ENCODE measurements at places on chromosomes 3 and 15.

DNA sequence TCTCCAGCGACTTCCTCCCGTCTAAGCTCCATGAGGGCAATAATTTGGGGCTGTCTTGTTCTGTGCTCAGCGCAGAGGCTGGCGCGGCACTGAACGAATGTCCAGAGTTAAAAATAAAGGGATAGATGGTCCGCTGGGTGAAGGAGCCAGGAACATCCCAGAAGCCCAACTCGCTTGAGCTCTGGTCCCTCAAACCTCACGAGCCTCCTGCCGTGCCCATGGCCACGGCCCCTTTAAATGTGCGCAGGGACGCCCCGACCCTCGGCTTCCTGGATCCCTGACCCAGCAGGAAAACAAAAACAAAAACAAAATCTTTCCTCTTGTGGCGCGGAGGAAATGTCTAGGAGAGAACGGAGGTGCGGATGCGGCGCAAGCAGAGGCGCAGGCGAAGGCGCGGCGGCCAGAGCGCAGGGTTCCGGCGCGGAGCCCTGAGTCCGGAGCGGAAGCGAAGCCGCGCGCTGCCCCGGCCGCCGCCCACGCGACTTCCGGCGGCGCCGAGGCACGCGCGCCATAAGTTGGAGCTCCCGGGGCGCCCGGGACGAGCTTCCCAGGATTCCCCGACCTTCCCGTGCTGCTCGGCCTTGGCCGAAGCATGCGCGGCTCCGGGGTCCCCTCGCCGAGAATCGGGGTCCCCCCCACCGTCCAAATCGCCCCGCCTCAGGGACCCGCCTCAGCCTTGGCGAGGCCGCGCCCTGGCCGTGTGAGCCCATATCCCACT lies 52.9 kb upstream of the WNT7A start:
- peak; percentile 1 for DNase-seq

DNA sequence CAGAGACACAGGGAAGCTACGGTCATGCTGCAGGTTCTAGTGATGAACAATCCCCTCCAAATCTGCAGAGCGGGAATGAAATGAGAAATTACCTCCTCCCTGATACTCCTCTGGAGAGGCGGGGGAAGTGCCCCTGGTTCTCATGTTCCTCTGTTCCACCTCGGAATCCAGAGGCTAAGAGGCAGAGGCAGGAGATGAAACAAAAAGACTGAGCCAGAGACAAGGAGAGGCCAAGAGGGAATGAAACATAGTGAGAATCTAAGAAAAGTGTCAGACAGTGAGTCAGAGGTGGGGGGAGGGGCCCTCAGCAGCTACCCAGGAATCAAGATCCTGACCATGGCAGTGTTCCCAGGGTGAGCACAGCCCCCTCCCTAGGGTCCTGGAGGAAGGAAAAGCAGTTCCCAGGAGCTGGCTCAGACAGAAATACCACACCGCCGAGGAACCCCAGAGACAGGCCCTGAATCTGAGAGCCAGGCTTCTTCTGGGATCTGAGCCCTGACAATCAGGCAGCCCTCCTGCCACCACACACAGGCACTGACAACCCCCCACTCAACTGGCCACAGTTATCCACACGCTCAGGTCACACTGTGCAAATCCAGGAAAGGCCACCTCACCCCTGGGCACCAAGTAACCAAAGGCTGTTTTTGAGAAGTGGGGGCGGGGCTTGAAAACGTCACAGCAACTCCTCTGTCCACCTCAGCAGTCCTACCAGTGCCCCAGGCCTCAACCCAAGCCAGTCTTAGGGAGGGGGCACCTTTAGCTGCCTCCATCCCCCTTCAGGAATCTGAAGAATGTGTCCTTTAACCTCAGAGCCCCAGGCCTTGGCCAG lies 2.4 kb downstream of the CSRNP1 start:
- peak; percentile 96 for DNase-seq

DNA sequence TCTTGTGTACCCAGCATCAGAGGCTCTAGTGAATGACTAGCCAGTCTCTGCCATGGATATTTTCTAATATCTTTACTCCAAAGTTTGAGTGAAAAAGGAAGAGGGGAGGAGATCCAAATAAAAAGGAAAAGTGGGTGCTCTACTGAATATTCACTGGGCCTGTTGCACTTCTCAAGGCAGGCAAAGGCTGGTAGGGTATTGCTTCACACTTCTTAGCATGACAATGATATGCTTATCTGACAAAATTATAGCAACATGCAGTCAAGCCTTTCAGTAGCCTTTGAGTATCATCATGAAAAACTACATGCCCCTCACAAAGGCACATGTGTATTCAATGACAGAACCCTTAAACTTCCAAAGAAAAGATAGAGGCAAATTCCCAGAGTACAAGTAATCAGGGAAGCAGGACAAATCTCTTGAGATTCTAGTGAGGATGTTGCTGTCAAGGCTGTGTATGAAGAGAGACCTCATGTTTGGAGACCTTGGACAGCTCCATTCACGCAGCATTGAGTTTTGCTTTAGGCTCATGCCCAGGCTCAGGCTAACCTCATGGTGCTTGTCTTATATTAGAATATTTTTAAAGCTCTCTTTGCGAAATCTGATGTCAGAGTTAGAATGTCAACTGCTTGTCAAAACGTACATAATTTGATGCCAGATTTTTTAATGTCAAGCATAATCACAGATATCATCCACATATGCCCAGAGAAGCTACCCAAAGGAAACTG lies 506.9 kb downstream of the OCA2 start:
- DNase-seq = no peak

GRCh38 chr3:195251336-195252065 lies 19.5 kb downstream of the XXYLT1 start:
- no peak for DNase-seq

DNA sequence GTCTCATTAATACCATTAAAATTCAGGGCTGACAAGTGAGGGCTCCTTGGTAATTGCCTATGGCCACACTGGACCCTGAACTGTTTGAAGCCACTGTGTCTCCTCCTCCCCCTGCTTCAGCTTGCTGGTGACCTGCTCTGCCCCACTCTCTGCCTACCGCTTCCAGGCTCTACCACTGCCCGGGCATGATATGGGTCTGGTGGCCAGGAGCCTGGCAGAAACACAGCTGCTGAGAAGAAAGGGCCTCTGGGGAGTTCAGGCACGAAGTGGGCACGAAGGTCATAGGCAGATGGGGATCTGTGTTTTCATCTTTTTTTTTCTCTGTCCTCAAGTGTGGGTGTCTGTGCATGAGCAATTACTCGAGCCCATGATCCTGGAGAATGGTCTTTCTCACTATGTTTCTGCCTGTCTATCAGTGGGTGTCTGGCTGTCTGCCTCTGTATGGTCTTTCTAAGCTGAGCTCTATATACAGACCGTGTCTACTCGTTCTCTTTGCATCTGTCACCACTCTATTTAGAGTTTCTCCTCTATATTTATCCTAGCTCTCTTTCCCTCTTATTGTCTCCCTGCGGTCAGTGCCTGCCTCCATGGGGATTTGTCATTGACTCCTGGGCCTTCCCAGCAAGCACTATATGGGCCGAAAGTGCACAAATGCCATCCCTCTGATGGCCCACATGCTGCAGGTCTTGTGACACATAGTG lies 42.1 kb upstream of the EPHB1 start:
- DNase-seq = no peak

- DNase-seq = no peak
These were observed 23.2 kb downstream of the ZNF445 start for GRCh38 chr3:44454258-44454657.

DNA sequence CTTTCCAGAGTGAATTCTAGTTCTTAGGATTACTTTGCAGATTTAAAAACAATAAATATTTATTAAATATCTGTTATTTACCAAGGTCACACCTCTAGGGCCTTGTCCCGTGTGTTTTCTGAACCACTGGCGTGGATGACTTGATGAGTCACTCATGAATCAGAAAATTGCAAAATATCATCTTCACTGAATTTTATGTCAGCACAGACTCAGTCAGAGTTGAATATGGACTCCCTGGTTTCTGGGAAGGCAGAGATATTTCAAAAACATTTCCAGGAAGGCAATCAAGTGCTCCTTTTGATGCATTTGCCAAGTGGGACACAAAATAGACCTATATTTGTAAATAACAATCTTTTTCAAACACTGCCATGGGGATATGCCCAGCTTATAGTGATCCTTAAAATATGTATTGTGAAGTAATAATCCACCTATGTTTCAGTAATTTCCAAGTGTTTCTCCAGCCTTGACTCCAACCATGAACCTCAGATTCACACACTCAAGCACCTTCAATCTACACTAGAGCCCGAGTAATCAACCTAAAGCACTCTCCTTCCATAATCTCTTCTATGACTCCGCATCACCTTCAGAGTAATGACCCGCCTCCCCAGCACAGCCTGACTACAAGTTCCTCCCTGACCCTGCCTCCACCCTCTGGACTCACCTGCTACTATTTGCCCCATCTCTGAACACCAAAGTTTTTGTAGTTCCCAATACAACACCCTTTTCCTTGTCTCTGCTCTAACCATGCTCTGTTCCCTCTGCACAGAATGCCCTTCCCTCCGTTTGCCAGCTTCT lies 24.3 kb downstream of the DPH3 start:
- DNase-seq = peak; percentile 86

DNA sequence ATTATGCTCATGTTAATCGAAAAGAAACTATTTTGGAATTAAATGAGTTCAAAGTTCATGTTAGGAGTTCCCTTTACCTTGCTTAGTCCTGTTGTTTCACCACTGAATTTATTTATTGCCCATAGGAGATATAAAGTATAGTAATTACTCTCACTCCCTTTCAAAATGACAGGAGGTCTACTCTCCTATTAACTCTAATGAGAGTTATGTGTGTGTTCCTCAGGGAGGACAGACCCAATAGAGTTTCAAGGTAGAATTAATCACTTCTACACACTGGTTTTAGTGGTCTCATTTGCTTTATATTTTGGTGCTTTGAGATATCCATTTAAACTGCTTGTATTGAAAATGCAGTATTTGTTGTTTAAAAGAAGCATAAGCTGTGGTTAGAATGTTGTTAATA lies 398.9 kb downstream of the NLGN1 start:
- no peak for DNase-seq

- no peak for DNase-seq
These were observed 69.4 kb upstream of the LIPC start for GRCh38 chr15:58362262-58362922.

GRCh38 chr15:52206446-52206845 lies 15.3 kb upstream of the GNB5 start:
- DNase-seq = no peak

- no peak for DNase-seq
These were observed 11.4 kb downstream of the RAB6B start for GRCh38 chr3:133884054-133884886.

GRCh38 chr15:44490622-44491021 lies 46.3 kb upstream of the EIF3J start:
- peak; percentile 58 for DNase-seq

DNA sequence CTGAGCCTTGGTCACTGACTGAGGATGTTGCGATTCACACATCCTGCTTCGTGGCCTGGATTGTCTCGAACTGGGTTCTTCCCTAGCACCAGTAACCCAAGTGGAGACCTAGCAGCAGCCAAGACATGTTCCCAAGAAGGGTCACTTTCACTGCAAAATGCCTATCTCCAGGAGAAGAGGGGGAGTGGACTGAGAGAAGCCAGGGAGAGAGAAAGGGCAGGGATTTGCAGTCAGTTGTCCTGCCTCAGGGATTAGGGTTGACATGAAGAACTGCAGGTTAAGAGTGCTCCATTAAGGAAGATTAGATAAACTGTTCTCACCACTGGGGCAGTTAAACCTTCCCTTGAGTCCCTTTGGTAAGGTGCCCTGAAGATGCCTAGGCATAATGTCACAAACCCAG lies 5.7 kb upstream of the CD276 start:
- DNase-seq = no peak

All from iris pigment epithelial cell (primary cell).